ENCODE measurements at places on chromosomes 2 and 18.

DNA sequence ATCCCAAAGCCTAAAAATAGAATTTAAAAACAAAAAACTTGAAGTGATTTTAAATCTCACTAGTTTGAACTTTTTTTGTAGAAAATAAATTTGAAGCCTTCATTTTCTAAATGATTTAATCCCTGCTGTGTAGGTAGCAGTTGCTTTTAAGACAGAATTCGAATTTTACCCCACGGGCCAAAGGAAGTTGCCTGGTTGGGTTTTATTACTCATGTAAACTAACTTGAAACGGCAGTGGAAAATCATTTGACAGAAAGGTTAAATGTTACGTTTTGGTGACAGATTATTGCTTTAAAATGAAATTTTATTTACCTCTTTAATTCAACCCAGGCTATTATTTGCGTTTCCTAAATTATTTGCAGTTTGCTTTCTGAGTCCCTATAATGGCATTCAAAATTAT, 2.0 kb downstream of the MAPRE2 start:
- no peak for DNase-seq

- no peak for DNase-seq
These were observed 27.1 kb upstream of the CREB1 start for GRCh38 chr2:207502577-207503198.

- no peak for DNase-seq
These were observed 26.2 kb downstream of the RPRD1A start for GRCh38 chr18:36041146-36041545.

DNA sequence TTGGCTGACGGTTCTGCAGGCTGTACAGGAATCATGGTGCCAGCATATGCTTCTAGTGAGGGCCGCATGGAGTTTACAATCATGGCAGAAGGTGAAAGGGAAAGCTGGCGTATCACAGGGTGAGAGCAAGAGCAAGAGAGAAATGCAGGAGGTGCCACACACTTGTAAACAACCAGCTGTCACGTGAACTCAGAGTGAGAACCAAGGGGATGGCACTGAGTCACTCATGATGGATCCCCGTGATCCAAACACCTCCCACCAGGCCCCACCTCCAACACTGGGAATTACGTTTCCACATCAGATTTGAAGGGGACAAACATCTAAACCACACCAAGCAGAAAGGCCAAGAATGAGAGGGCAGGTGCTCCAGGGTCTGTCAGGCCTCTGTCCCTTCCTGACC, 185.0 kb upstream of the PID1 start:
- no peak for DNase-seq

DNA sequence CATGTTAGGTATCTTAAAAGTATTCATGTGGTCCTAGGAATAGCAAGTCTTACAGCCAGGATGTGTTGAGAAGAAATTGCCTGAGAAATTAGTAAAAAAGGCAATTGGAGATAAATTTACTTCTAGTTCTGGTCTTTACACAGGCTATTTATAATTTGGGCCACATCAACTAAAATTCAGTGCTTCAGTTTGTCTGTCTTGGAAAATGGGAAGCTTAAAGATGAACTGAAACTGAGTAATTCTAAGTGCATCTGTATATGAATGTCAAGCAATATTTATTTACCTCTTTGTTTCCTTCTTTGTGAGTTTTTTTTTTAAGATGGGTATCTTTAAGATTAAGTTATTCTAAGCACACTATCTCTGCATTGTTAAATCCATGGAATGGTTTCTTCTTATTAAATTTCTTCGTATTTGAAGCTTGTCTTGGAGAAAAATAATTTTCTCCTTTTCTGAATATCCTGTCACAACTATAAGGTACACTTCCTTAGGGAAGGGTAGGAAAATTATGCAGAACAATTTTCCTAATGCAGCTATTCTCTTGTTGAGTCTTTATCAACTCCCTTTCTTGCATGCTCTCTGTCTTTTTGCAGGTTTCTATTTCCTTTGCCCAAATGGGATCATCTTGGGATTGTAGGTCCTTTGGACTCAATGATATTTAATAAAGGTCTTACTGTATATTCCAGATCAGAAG, 39.7 kb upstream of the MMADHC start:
- no peak for DNase-seq

- peak; percentile 91 for DNase-seq
These were observed 96.1 kb downstream of the UGGT1 start for GRCh38 chr2:128187032-128187654.

Data from myocyte (in vitro differentiated cells).